ENCODE measurements at places on chromosomes 12 and 14.

- no peak for DNase-seq
These were observed 465.5 kb downstream of the PDZRN4 start for GRCh38 chr12:41653386-41654326.

- DNase-seq, result no peak
These were observed 257.5 kb upstream of the HMGA2 start for GRCh38 chr12:65566751-65567150.

DNA sequence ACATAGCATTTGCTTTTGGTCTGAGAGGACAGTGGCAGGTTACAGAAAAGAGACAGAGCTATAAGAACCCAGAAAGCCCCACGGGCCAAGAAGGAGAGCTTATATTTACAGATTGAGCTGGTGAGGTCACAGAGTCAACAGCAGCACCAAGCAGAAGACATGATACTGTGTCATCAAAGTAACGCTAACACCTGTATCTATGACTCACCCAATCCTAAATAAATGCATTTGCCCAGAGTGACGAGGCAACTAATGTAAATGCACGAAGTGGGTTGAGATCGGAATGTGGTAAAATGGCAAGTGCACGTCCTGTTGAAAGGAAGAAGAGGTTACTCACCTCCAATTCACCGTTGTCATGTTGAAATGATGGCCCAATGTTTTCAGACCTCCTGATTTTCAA, 6.7 kb upstream of the CD163L1 start:
- no peak for DNase-seq

DNA sequence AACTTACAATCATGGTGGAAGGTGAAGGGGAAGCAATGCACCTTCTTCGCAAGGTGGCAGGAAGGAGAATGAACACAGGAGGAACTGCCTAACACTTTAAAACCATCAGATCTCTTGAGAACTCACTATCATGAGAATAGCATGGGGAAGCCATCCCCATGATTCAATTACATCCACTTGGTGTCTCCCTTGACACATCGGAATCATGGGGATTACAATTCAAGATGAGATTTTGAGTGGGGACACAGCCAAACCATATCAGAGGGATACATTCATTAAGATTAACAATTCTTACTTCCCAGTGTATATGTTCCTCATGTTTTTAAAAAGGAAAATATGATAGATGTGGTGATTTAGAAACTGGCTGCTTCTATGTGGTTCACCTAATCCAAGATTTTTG, 117.9 kb downstream of the PDE3A start:
- DNase-seq, result no peak

GRCh38 chr14:35687335-35687939, 121.7 kb downstream of the RALGAPA1 start:
- DNase-seq, result peak; percentile 48

- DNase-seq, result no peak
These were observed 15.7 kb upstream of the CRY1 start for GRCh38 chr12:107108995-107109508.

- DNase-seq, result no peak
These were observed 29.1 kb upstream of the SYT1 start for GRCh38 chr12:78835493-78835892.

GRCh38 chr12:88529531-88530488, 50.5 kb downstream of the KITLG start:
- DNase-seq, result no peak

DNA sequence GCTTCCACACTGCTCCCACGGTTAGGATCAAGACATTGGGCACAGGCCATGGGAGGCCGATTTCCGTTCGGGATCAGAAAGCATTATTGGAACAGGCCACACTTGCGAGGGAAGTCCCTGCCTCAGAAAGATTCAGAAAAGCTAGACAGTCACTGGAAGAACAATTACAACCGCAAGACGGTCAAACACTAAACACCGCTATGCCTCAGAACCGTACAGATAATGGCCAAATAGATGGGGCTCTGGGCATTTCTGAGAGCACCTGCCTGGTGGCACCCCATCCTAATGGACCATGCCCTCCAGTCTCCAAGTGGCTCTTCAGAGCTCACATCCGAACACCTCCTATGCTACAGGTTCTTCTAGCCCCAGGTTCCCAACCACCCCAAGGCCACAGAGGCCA, 42.0 kb downstream of the SSH1 start:
- DNase-seq, result no peak

GRCh38 chr12:42338280-42338679, 12.3 kb downstream of the PPHLN1 start:
- no peak for DNase-seq

GRCh38 chr12:57216014-57216911, at the start of gene NXPH4:
Gene NXPH4, plus strand, starts transcription at chr12:57216794. Its CDS starts 176 bp downstream, at chr12:57216970.
- no peak for DNase-seq

GRCh38 chr14:90296641-90297040, 35.1 kb downstream of the NRDE2 start:
- DNase-seq, result no peak

Data from SW 1271 (cell line).